ENCODE measurements at places on chromosomes 1 and 21. TPM values are rescaled to one million over a fixed set of nuclear protein-coding genes. Genes with fewer than 3 reads are reported as not detected.

FAM78B gene
- 1.1 TPM for total RNA-seq

THEM5 gene
- total RNA-seq = not detected

SMAP2 gene
- total RNA-seq = 12.6 TPM

PGLYRP4 gene
- not detected for total RNA-seq

RNF186 gene
- total RNA-seq = not detected

OLIG2 gene
- not detected for total RNA-seq

A3GALT2 gene
- not detected for total RNA-seq

SLC9C2 gene
- total RNA-seq = 0.65 TPM

AADACL4 gene
- total RNA-seq = not detected

CLCA2 gene
- total RNA-seq = not detected

EBNA1BP2 gene
- total RNA-seq = 22.1 TPM

DIRAS3 gene
- 109 TPM for total RNA-seq

DCST1 gene
- 0.80 TPM for total RNA-seq

MPL gene
- total RNA-seq = 0.36 TPM

CD1B gene
- not detected for total RNA-seq

Data from ovary (tissue), 10 donors.